ENCODE measurements at places on chromosomes 6 and 20.

GRCh38 chr6:3321875-3322274 is 63.1 kb downstream of the PSMG4 start:
- DNase-seq: no peak

GRCh38 chr6:2899596-2899995 is 3.5 kb downstream of the SERPINB9 start:
- DNase-seq: no peak

GRCh38 chr6:56435326-56435725 is 187.9 kb upstream of the COL21A1 start:
- DNase-seq: no peak

GRCh38 chr6:147287869-147288271 is 83.7 kb downstream of the STXBP5 start:
- DNase-seq: no peak

DNA sequence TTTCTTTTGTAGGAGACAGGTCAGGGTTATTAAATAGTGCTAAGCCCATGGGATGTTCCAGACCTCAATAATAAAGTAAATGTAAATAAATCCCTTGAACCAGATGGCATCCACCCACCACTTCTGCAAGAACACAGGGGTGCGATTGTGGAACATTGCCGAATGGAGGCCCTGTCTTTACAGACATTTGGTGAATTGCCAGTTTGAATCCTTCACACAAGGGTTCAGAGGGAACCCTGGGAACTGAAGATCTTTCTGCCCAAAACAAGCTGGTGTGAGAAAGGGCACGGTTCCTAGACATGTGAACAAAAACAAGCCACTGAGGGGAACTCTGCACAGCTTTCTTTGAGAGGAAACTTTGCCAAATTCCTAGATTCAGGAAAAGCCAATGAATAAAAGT is 30.2 kb upstream of the RNF8 start:
- DNase-seq: no peak

DNA sequence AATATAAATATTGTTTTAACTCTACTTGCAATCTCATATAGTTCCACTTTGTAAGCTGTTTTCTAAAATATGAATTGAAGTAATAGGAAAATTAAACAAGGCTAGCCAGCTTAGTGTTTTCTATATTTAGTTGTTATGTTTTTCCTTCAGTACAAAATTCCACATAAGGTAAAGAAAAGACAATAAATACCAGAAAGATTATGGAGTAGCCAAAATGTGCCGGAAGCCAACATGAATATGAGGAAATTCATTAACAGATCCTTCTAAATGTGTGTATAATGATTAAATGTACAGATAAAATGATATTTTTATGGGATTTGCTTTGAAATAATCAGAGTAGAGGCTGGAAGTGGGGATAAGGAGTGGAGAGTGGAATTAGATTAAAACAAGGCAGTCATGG is 52.5 kb upstream of the COL21A1 start:
- DNase-seq: no peak

DNA sequence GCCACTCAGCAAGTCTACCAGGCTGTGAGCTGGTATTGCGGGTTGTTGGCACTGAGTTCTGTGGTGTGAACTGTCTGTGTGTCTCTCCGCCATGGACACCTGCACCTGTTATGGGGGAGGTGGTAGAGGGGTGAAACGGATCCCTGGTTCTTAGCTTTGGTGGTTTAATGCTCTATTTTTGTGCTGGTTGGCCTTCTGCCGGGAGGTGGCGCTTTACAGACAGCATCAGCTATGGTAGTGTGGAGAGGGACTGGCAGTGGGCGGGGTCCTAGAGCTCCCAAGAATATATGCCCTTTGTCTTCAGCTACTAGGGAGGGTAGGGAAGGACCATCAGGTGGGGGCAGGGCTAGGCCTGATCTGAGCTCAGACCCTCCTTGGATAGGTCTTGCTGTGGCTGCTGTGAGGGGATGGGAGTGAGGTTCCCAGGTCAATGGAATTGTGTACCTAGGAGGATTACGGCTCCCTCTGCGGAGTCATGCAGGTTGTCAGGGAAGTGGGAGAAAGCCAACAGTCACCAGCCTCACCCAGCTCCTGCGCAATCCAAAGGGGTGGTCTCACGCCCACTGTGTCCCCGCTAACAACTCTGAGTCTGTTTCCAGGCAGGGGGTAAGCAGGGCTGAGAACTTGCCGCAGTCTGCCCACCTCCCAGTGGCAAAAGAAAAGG is 154.3 kb downstream of the CCDC170 start:
- DNase-seq: no peak

DNA sequence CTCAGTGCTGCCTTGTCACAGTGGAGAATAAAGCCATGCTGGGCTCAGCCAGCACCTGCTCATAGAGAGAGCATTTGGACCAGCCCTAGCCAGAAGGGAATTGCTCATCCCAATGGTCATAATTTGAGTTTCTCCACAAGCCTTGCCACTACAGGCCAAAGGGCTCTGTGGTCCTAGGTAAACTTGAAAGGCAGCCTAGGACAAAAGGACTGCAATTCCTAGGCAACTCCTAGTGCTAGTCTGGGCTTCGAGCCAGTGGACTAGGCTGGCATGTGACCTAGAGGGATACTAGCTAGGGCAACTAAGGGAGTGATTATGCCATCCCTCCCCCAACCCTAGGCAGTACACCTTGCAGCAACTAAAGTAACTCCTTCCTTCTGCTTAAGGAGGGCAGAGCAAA is 516.2 kb downstream of the BCKDHB start:
- DNase-seq: no peak

GRCh38 chr6:51349857-51350256 is 531.2 kb downstream of the TFAP2B start:
- peak; percentile 8 for DNase-seq

GRCh38 chr6:144480473-144480872 is 195.3 kb downstream of the UTRN start:
- DNase-seq: no peak

DNA sequence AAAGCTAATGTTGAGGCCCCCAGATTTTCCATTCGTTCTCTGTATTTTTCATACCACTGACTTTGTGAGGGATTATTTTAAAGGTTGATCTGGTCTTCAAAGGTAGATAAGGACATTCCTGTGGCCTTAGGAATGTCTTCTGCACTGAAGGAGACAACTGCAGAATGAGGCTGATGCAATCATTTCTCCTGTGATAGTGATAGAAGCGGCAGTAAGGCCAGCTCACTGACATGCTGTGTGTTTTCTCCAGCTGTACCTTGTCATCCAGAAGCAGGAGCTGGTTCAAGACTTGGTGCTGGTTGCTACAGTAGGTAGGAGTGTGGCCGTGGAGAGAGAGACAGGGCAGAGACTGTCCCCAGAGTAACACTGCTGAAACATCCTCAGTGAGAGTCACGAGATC is 53.8 kb downstream of the DCBLD1 start:
- DNase-seq: no peak

DNA sequence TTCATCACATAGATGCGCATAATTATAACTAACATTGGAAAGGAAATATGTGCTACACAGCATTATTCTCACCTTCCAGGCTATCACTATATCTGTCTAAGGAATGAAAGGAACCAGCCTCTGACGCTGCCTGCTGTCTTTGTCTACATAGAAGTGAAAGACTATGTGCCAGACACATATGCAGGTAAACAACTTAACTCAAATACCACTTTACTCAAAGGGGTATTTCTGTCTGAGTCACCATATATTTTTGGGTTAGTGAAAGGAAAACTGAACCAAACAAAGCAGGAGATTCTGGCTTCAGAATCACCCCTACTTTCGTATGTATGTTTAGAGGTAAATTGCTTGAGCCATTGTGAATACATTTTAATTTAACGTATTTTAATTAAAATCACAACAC is 328.6 kb upstream of the PLCB4 start:
- no peak for DNase-seq

DNA sequence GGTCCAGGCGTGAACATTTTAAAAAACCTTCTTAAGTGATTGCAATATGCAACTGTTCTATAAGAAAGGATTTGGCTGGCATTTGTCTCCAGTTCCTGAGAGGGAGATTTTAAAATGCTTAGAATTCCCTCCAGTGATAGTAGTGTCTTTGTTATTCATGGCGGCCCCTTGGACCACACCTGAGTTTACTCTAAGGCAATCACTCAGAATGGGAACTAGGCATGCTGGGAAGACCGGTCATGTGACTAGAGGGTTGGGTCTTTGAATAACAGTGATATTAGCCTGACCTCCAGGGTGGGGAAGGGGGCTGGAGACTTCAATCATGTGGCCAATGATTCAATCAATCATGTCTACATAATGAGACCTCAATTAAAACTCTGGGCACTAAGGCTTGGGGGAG is 50.7 kb upstream of the UTRN start:
- no peak for DNase-seq

DNA sequence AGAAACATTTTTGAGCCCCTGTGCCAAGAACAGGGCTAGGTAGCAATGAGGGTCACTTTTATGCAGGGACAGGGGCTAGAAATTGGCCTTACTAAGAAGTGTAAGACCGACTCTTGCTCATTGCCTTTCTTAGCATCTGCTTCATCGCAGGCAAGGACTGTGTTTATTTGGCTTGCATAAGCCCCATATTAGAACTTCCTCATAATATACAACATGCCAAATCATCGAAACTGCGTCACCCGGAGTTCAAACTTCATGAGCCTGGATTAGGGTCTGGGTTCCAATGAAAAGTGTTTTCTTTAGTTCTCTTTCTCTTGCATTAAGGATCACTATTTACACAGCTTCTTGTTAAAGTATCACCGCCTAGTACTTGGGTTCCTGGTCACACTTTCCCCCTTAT is 977 bp upstream of the SMAP1 start:
- DNase-seq: no peak

- DNase-seq: peak; percentile 42
These were observed 41.2 kb upstream of the DST start for GRCh38 chr6:56683882-56684281.

DNA sequence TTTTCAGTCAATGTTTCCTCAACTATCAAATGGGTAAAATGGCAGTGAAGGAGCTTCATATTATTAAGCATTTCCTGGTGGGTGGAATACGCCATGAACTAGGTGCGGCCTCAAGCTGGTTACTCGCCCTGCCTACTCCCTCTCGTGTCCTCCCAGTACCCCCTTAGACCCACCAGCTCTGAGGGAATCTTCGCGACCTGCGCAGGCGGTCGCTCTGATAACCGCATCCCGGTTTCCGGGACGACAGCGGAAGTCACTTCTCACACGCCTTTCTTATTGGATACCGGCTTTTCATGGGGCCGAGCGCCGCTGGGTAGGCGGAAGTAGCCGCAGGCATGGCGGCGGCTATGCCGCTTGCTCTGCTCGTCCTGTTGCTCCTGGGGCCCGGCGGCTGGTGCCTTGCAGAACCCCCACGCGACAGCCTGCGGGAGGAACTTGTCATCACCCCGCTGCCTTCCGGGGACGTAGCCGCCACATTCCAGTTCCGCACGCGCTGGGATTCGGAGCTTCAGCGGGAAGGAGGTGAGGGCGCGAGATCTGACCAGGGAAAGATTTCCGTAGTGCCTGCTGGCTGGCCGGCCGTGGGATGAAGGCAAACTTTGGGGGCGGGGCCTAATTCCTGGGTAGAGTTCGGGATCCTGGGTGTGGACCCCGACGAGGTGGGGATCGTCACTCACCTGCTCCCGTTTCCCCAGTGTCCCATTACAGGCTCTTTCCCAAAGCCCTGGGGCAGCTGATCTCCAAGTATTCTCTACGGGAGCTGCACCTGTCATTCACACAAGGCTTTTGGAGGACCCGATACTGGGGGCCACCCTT is at the start of gene PIGT:
PIGT (plus strand) TSS at position 320 of the 816 bp plus-strand sequence; CDS start at position 336, 16 bp downstream.
- DNase-seq: peak; percentile 90

GRCh38 chr20:48824830-48825565 is 2.8 kb downstream of the PREX1 start:
- no peak for DNase-seq

DNA sequence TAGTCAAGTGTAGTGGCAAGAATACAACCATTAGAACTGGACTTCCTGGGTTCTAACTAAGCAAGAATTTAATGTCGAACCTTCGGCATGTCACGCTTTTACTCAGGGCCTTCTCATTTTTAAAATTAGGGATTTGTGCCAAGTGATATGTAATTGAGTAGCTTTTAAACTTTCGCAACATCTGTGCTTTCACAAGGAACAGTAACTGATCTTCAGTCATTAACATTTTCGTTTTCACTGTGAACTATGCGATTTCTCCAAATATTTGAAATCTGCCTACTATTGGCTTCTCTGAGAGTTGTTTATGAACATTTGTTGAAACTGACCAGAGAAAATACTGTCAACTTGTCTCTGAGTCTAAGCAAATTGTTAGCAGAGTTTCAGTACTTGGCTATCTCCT is 27.6 kb downstream of the GRM1 start:
- DNase-seq: no peak

DNA sequence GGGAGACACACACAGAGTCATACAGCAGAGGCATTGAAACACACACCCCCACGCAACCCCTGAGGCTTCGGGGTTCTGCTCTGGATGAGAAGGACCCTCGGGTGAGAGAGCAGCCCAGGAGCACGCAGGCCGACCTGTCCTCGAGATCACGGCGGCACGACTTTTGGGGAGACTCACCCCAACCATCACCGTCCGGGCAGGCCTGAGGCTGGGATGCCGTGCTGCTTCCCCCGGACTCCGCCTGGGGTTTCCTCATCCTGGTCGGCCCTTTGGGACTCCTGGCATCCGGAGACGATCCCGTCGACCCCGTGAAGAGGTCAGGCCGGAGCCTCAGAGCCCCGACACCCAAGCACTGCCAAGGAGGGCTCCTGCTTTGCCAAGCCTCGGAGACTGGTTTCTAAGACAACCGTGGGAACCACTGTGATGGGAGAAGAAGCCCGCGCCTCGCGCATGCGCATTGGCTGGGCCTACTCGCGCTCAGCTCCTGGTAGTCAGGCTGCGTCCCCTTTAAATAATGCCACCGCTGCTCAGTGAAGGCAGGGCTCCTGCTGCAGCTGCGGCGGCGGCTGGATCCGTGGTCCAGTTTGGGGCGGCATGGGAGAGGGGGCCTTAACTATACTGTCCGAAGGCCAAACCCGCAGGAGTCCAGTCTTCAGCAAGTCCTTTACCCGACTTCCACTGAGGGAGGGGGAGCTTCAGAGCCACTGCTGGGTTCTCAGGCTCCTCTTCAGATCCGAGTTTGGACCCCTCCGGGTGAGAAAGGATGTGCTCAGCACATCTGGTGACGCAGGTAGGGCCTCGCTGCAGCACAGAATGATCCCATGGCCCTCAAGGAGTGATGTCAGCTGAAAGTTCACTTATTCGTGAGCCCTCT is 171.4 kb upstream of the ZNF337 start:
- peak; percentile 64 for DNase-seq

DNA sequence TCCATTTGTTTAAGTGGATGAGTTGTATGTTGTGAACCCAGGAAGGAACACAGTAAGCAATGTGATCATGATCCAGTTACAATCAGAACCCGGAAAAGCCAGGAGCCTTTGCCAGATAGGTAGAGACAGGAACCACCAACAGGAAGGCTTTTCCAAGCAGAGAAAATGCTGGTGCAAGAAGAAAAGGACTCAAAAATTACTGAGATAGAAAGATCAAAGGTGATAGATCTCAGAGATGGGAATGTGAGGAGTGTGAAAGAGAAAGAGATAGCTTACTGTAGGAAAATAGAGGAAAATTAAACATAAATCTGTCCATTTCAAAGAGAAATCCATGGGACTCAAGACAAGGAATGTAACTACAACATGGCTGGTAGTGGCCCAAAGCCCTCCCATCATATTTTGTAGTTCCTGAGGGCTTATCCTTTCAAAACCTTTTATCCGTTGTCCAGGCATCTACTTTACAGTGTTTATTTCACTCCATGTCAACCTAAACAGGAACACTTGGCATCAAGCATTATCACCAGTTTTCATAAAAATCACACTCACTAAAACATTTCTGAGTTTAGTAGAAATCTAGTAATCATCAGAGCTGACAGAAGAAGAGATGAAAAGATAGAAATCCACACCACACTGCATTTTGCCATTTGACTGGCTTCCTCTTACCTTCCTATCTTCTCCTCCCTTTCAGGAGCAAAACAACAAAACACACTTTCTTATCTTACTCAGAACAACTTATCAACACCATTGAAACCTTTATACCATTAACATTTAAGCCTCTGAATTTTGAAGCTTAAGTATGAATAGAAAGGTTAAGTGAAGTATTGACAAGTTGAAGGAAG is 44.5 kb upstream of the STXBP5 start:
- DNase-seq: no peak

Measured in transverse colon (tissue), 4 donors.